K562 (cell line): ENCODE measurements at places on chromosomes 3 and 15. TPM values are rescaled to one million over a fixed set of nuclear protein-coding genes. Genes with fewer than 3 reads are reported as not detected.

CLDN16 gene
- not detected in 2 replicates for total RNA-seq

OIP5 gene
- total RNA-seq, result 35.7 and 36.1 TPM in 2 replicates

MAGEL2 gene
- not detected in 2 replicates for total RNA-seq

TERC gene
- total RNA-seq, result 21.6 and 29.3 TPM in 2 replicates

TM4SF18 gene
- not detected in 2 replicates for total RNA-seq

DNA sequence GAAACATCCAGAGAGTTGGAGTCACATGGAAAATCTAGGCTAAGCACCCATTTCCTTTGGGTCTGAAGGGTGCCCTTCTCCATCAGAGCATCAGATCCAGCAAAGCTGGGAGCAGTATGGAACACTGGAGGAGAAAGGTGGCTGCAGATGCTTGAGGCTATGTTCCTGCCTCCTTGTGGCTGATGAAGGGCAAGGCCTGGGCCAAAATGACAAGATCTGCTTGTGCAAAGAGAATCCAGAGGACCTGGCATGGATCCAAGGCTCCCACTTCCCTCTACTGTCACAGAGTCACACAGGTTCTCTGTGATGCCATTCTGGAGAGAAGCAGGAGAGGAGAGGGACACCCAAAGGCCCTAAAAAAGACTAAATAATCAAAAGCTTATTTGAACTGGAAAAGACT, 9.2 kb upstream of the ATP8B4 start:
- no peaks in the 10 kb centered on the region for H3K4me1 ChIP-seq
- H3K27me3 ChIP-seq, result no peaks in the 10 kb centered on the region
- peak; percentile 68 for DNase-seq
- no peak overlapping the region for H3K4me3 ChIP-seq
- no peak overlapping the region for H3K27ac ChIP-seq

DNA sequence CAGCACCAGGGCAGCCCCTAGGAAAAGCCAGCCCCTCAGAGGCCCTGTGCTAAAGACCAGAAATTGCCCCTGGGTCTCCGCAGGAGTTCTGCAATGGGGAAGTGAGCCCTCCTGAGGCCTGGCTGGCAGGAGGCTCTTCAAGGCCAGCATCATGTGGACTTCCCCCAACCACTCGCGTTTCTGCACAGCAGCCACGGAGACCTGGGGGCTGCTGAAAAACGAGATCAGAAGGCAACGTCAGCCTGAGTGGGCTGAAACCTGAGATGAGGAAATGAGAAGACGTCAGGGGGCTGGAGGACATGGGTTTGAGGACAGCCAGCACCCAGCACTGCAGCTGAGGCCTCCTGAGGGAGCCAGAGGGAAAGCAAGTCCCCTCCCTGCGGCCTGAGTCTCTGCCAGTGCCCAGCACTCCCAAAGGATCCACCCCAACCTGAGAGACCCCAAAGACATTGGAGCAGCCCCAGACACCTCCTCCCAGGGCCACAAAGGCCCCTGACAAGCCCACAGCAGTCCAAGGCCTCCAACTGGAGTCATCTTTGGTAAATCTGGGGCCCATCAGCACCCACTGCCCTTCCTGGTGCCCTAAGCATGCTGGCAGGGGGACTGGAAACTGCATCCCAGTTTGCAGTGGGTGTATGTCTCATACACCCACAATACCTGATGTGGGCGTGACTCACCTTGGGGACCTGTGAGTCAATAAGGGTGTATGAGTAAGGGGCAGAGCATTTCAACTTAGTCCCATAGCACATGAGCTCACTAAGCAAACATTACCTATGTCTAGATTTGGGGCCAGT, 29.2 kb upstream of the CYP11A1 start:
- H3K27me3 ChIP-seq, result no peaks in the 10 kb centered on the region
- H3K4me3 ChIP-seq, result no peak overlapping the region
- peaks cover 66% of the 10 kb centered on the region for H3K4me1 ChIP-seq
- no peak for DNase-seq
- 0 out of 3 replicates have a peak overlapping the region, but pooled peaks have one; percentile 22 for H3K27ac ChIP-seq

- H3K36me3 ChIP-seq, result no peaks in the 10 kb centered on the region
- H3K4me3 ChIP-seq, result no peak overlapping the region
- H3K4me1 ChIP-seq, result no peaks in the 10 kb centered on the region
- DNase-seq, result no peak
Measured at GRCh38 chr3:57041674-57042073, 18.8 kb upstream of the SPATA12 start.

DNA sequence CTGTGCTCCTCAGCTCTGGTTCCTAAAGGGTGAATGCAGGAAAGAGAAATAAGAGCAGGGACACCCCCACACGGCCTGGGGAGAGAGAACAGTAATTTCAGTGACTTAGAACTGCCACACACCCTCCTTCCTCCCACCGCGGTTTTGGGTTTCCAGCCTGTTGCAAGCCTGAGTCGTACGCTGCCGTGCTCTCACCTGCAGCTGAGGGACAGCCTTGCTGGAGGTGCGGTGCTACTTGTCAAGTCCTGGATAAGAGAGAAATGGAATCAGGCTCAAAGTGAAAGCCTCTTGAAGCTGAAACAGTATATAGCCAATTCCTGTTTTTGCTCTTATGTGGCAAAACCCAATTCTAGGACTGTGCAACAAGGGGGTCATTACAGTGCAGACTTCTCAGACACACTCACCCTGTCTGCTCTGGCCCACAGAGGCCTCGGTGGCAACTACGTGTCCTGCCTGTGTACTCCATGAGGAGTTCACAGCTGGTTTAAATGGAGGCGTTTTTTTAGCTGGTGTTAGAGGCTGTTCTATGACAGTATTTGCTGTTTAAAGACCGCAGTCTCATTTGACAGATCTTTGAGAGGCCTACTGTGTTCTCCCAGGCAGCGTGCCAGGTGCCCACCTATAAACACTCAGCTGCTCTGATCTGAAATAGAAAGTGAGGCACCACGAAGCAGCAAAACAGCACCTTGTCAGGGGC, 42.9 kb downstream of the TBC1D2B start:
- no peaks in the 10 kb centered on the region for H3K27me3 ChIP-seq
- no peak overlapping the region for H3K4me3 ChIP-seq
- no peak for DNase-seq
- H3K36me3 ChIP-seq, result peaks cover 3% of the 10 kb centered on the region; the same call in 1 of the 3 replicates
- H3K4me1 ChIP-seq, result peaks cover 24% of the 10 kb centered on the region

- DNase-seq, result no peak
- H3K36me3 ChIP-seq, result no peaks in the 10 kb centered on the region
- H3K4me3 ChIP-seq, result no peak overlapping the region
- H3K27me3 ChIP-seq, result no peaks in the 10 kb centered on the region
- no peak overlapping the region for H3K27ac ChIP-seq
Measured at GRCh38 chr15:95910643-95911212, 419.8 kb upstream of the NR2F2 start.

- H3K4me3 ChIP-seq, result no peak overlapping the region
- H3K4me1 ChIP-seq, result no peaks in the 10 kb centered on the region; the same call in 1 of the 3 replicates
- H3K36me3 ChIP-seq, result no peaks in the 10 kb centered on the region
- H3K27ac ChIP-seq, result no peak overlapping the region
- peak; percentile 4 for DNase-seq
Measured at GRCh38 chr3:160027541-160028195, 39.0 kb downstream of the IL12A start.

- peaks cover 40% of the 10 kb centered on the region for H3K27me3 ChIP-seq
- H3K4me1 ChIP-seq, result peaks cover 8% of the 10 kb centered on the region
- H3K27ac ChIP-seq, result no peak overlapping the region
- no peak for DNase-seq
- H3K36me3 ChIP-seq, result no peaks in the 10 kb centered on the region
Measured at GRCh38 chr15:76163457-76164295, 103.9 kb downstream of the TMEM266 start.

DNA sequence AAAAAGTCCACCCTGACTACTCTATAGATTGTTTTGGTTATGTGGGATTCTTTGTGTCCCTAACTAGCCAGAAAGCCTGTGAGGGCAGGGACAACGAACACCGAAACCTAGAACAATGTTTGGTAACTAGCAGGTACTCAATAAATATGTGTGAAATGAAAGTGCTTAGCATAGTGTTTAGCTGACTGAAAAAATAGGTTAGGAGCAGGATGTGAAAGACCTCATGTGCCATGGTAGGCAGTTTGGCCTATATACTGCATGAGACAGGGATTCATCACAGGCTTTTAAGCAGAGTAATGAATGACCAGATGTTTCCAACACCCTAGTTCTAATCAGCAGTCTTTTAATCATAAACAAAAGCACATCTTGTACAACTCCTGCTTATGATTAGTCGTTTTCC, 64.2 kb downstream of the MYO5A start:
- no peak for DNase-seq
- no peak overlapping the region for H3K27ac ChIP-seq
- H3K4me3 ChIP-seq, result no peak overlapping the region
- H3K36me3 ChIP-seq, result no peaks in the 10 kb centered on the region
- H3K27me3 ChIP-seq, result no peaks in the 10 kb centered on the region; the same call in 2 of the 3 replicates

DNA sequence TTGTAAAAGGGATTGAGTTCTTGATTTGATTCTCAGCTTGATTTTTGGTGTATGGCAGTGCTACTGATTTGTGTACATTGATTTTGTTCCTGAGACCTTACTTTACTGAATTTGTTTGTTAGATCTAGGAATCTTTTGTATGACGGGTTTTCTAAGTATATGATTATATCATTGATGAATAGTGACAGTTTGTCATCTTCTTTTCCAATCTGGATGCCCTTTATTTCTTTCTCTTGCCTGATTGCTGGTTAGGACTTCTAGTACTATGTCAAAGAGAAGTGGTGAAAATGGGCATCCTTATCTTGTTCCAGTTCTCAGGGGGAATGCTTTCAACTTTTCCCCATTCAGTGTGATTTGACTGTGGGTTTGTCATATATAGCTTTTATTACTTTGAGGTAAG, 103.0 kb downstream of the DOCK3 start:
- H3K4me3 ChIP-seq, result no peak overlapping the region
- no peak for DNase-seq
- H3K27ac ChIP-seq, result no peak overlapping the region
- H3K27me3 ChIP-seq, result no peaks in the 10 kb centered on the region
- no peaks in the 10 kb centered on the region for H3K4me1 ChIP-seq
